Hepatocyte (in vitro differentiated cells): ENCODE measurements at places on chromosomes 16 and 17. TPM values are rescaled to one million over a fixed set of nuclear protein-coding genes. Genes with fewer than 3 reads are reported as not detected.
A peak's percentile ranks its signal among the peaks of the same experiment; 100 is the strongest.

UMOD gene
- polyA plus RNA-seq: not detected in 2 replicates

GRCh38 chr16:78252757-78253156, 153.3 kb downstream of the WWOX start:
- no peak for DNase-seq

- DNase-seq: no peak
These were observed 76.3 kb downstream of the JPH3 start for GRCh38 chr16:87678618-87679017.

GRCh38 chr17:3892095-3892998, 506 bp downstream of the CAMKK1 start:
- peak; percentile 81 for DNase-seq

GRCh38 chr17:81838753-81839255, 4.0 kb upstream of the PPP1R27 start:
- DNase-seq: no peak

ATP2A1 gene
- polyA plus RNA-seq: 0.49 and 2.3 TPM in 2 replicates

C17orf78 gene
- 0.54 TPM in 1 of 2 replicates, not detected in the other for polyA plus RNA-seq

KRTAP4-5 gene
- not detected in 2 replicates for polyA plus RNA-seq

GRCh38 chr16:49482690-49483089, 109.1 kb downstream of the C16orf78 start:
- no peak for DNase-seq

GRCh38 chr16:64090327-64090726, 1031.5 kb downstream of the CDH11 start:
- DNase-seq: no peak

GRCh38 chr16:11576427-11577289, 10.1 kb downstream of the LITAF start:
- DNase-seq: no peak

DNA sequence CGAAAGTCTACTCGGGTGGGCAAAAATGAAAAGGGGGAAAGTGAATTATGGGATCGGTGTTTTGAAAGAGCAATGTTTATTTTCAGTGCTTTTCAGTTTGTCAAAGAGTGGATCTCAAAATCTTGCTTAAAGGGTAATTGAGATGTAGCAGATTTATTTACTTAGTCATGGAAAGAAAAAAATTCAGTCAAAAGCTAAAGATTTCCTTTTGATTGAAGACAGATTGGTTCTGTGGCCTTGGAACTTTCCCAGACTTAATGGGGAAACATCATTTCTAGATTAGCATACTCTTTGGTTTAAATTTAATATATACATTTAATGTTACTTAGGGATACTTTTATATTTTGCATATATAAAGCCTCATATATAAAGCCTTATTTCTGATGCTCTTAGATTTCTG, 20.6 kb downstream of the PRKAR1A start:
- no peak for DNase-seq

DNAH2 gene
- polyA plus RNA-seq: 2.1 and 4.0 TPM in 2 replicates

KRT36 gene
- polyA plus RNA-seq: not detected in 2 replicates

DNA sequence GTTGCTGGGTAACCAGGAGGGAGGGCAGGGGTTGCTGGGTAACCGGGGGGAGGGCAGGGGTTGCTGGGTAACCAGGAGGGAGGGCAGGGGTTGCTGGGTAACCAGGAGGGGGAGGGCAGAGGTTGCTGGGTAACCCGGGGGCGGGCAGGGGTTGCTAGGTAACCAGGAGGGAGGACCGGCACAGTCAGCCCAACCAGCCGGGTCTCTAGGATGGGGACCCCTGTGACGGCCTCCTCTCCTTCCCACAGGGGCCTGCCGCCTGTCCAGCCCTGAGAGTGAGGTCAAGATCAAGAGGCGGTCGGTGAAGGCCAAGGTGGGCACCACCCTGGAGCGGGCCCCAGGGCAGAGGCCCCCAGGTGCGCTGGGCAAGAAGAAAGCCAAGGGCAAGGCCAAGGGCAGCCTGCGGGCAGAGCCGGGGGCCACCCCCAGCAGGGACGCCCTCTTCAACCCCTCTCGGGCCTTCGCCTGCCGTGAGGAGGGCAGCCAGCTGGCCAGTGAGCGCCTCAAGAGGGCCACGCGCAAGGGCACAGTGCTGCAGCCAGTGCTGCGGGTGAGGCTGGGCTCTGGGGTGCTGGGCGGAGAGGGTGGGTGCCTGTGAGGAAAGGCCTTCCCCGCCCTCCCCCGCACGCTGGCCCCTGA, 54.6 kb downstream of the ACTG1 start:
- DNase-seq: no peak

GRCh38 chr17:40582328-40582901, 17.1 kb upstream of the CCR7 start:
- no peak for DNase-seq

DNA sequence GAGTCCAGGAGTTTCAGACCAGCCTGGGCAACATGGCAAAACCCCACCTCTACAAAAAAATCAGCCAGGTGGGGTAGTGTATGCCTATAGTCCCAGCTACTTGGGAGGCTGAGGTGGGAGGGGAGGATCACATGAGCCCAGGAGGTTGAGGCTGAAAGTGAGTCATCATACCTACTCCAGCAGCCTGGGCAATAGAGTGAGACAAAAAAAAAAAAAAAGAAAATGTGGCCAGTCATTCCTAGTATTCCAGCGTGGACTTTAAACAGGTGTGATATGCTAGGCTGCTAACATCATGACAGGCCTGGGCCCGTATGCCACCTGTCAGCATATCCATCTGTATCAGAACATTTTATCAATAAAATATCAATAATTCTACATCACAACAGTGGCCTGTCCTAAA, 143.3 kb downstream of the AATF start:
- peak; percentile 63 for DNase-seq

- peak; percentile 92 for DNase-seq
These were observed 34.4 kb downstream of the C16orf78 start for GRCh38 chr16:49407873-49408550.

CCL16 gene
- polyA plus RNA-seq: not detected in 2 replicates

KATNB1 gene
- polyA plus RNA-seq: 15.3 and 19.0 TPM in 2 replicates

DNA sequence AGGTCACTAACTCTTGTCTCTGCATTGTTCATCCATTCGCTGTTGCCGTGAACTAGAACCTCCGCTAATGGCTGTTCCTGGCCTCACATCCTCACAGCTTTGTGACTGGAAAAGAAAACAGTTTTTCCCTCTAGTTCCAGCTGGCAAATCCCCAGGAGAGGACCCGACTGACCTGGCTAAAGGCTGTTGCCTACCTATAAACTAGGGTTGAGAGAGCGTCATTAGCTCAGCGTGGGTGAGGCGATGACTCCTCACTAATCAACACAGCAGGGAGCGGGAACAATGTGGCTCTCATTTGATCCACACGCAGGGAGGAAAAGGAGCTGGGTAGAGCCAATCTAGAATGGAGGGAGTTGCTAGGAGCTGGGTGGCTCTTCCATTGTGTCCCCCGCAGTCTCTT, 282.1 kb upstream of the IRX5 start:
- DNase-seq: no peak

KIFC3 gene
- 55.3 and 66.5 TPM in 2 replicates for polyA plus RNA-seq

DNA sequence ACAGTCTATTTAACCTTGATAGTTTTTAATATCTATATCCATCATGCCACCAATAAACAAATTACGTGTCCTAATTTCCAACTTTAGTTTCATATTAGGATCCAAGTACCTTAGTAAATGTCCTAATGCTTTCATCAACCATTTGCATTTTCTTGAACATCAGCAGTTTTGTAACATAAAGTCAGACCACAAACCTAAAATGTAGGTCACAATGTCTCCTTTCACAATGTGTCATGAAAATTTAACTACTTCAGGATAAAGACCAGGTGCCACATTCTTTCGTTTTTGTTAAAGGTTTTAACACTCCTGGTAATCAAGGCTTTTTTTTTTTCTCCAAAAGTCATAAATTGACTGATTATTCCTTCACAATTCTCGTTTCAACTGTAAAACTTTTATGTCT, 310.7 kb upstream of the PMFBP1 start:
- DNase-seq: no peak

DNA sequence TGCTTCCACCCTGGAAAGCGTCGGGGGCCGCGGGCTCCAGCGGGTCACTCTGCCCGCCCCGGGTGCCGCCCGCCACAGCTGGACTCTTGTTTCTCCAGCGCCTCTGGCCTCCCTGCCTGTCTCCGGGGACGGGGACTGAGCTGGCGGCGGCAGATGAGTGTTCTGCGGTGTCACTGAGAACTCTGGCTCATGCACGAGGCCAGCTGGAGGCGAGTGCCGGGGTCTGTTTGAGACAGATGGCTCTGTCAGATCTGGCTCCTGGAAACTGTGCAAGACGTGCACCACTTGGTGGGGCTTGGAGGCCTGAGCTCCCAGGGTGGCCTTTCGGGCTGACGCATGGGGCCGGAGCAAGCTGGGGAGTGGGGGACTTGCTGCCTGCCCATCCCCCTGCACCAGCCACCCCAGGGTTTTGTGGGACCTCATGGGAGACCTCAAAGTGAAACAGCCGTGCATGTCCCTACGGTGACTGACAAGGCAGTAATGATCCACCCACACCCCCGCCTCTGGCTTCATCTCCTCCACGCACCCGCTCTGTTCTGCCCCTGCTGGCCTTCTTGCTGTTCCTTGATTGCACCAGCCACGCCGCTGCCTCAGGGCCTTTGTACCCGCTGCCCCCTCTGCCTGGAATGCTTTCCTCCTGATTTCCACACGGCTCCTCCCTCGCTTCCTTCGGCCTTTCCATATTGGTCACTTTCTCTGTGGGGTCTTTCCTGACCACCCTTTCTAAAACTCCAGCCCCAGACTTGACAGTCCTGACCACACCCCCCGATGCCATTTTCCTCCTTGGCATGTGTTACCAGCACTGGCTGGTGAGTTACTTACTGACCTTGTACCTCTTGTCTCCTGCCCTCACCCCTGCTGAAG, 174.9 kb upstream of the CIBAR2 start:
- DNase-seq: no peak

DNA sequence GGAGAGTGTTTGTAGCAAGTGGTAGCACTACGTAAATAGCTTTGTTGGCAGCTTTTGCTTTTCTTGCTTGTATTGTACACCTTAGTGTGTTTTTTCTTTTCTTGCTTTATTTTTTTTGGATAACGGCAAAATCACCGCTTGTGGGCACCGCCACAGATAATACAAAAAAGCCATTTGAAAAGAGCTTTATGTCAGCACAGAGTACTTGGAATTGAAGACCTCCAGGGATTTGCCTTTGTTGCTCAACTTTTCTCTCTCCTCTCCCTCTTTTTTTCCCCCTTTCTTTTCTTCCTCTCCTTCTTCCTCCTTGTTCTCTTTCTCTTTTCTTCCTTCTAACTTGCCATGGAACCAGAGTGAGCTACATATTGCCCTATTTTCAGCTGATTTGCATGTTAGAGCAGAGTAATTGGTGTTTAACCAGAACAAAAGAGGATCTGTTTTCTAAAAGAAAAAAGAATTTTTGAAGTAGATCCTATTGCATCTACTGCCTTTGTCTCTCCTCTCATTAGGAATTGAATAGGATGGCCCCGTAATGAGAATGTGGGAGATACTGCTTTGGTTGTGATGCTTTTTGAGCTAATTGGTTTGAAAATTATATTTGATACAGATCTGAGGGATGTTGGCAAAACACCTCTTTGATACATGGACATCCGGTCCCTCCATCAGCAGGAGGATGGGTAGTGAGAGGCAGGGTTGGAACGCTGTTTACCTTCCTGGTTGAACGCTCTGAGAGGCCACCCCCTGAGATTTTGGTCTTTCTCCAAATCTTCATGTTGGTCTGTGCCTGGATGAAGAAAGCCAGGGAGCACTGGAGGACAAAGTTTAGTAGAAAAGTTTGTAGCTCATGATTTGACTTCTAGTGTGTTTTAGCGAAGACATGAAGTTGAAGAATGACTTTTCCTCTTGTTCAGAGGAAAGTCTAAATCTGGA, 85.6 kb downstream of the MSI2 start:
- no peak for DNase-seq

MSLN gene
- 5.6 and 8.0 TPM in 2 replicates for polyA plus RNA-seq

- DNase-seq: no peak
These were observed 1.7 kb upstream of the B4GALNT2 start for GRCh38 chr17:49130891-49131290.

DNA sequence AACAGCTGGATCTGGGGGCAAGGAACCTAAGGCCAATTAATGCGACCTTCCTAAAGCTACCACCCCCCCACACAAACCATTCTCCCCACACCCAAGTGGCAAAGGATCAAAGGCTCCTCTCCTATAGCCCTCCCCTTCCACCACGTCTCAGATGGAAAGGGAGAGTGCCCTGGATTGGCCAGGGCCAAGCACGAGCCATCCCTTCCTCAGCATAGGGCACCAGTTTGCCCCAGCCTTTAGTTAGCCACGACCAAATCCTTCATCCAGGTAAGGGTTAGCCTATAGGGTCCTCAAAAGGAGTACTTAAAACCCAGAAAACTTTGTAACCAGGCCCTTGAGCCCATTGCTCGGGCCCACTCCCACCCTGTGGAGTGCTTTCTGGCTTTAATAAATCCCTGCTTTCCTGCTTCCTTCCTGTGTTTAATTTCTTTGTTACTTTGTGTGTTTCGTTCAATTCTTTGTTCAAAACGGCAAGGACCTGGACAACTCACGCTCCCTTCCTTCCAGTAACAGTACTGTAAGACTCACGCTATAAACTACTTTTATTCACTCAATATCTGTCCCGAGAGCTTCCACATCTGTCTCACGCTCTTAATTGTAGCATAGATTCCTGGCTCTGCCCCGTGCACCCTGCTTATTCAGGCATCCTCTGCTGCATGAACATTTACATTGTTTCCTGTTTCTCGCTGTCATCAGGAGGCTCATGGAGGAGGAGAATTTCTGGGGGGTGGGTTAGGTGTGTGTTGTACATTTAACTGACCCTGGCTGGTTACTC, 62.3 kb downstream of the TNFRSF13B start:
- no peak for DNase-seq

TPPP3 gene
- 13.4 and 20.1 TPM in 2 replicates for polyA plus RNA-seq

KRT33B gene
- polyA plus RNA-seq: 0.35 TPM in 1 of 2 replicates, not detected in the other

- DNase-seq: peak; percentile 64
These were observed 59.8 kb upstream of the ARL4D start for GRCh38 chr17:43338886-43339516.

DNA sequence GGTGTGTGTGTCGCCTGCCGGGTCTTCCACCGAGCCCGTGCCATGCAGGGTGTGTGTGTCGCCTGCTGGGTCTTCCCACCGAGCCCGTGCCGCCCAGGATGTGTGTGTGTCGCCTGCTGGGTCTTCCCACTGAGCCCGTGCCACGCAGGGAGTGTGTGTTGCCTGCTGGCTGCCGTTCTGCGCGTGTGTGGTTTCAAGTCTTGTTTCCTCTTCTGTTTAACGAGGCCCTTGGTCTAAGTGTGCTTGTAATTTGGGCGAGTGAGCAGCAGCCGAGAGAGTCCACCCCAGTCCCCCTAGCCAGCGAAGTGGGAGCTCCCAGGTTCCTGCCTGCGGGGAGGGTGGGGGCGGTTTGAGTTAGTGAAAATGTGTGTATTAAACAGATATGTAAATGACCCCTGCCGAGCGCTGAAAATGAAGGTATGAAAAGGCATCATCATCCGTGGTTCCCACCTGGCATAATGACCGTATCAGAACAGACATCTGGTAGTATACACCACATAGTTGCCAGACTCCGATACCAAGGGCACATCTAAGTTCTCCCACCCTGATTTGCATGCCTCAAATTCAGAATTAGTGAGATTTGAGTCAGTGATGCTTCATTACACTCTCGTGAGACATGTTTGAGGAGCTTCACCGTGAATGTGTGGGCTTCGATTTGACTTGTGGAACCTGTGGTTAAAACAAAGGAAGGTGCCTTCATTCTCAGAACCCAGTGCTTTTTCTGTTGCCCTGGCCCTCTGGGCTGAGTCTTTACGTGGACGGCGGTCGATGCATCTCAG, 114.5 kb upstream of the CHMP6 start:
- DNase-seq: no peak
